Gastroesophageal sphincter (tissue), 4 donors: ENCODE measurements at places on chromosomes 6 and 20. TPM values are rescaled to one million over a fixed set of nuclear protein-coding genes. Genes with fewer than 3 reads are reported as not detected.

DNA sequence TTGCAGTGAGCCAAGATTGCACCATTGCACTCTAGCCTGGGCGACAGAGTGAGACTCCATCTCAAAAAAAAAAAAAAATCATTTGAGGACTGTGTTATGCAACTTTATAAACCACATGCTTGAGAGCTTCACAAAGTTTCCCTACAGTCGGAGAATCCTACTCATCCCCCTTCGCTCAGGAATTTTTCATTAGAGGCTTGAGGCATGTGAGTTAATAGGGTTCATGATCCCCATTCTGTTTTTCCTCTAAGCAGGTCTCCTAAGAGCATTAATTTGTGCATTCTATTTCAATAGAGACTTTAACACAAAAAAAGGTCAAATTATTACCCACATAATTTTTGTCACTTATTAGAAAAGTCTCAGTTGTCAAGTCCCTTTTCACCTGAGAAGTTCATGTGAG lies 103.7 kb upstream of the SOX4 start:
- no peak for ATAC-seq

DNA sequence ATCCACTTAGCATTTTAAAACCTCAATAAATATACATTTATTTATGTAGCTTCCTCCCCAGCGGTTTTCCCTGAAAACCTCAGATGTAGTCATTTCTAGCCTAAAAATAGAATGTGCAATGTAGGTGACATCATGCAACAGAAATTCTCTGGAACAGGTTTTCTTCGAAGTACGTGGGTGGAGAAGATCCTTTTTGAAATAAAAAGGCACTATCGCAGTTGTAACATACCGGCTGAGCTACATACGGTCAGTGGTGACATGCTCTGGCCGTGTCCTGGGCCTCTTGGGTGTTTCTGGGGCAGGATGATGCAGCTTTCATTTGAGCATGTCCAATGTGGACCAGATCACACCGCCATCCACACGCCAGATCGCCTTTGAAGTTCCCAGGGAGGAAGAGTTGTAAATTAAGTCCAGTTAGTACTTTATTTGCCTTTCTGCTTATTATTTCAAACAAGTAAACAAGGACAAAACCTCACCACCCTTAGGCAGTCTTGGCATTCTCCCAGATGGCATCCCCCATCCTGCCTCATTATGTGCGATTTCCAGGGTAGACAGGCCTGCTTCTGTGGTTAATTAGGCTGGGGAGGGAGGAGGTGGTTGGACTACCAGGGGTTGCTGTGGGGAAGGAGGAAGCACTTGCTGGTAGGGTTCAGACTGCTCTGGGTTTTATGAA lies 109.5 kb upstream of the CLDN20 start:
- peak; percentile 69 for ATAC-seq

GRCh38 chr6:161694995-161695394 lies 421.1 kb upstream of the AGPAT4 start:
- ATAC-seq = no peak

DNA sequence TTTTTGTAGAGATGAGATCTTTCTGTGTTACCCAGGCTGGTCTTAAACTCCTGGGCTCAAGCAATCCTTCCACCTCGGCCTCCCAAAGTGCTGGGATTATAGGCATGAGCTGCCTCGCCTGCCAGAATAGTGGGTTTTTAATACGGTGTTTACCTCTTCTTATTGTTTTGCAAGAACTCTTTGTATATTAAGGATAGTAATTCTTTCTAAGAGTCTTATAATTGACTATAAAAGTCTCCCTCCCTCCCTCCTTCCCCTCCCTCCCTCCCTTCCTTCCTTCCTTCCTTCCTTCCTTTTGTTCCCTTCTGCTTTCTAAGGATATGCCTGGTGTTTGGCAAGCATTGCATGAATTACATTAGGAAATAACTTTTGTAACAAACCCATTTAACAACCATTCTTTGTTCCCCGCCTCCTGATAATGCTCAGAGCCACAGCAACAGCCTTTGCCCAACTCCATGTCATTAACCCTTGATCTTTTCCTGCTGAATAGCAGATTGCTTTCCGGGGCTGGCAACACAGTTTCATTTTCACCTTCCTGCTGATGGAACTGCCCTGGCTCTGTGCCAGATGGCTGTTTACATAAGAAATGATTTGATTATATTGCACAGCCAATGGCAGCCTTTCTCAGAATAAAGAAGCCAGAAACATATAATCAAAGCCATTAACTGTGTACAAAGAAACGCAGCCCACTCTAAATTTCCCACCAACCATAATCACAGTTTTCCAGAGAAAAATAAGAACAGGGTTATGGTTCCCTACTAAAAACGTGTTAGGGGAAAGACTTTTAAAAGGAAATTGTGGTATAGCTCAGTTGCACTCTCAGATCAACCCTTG lies 143.7 kb upstream of the PTPN1 start:
- peak; percentile 62 for ATAC-seq

DNA sequence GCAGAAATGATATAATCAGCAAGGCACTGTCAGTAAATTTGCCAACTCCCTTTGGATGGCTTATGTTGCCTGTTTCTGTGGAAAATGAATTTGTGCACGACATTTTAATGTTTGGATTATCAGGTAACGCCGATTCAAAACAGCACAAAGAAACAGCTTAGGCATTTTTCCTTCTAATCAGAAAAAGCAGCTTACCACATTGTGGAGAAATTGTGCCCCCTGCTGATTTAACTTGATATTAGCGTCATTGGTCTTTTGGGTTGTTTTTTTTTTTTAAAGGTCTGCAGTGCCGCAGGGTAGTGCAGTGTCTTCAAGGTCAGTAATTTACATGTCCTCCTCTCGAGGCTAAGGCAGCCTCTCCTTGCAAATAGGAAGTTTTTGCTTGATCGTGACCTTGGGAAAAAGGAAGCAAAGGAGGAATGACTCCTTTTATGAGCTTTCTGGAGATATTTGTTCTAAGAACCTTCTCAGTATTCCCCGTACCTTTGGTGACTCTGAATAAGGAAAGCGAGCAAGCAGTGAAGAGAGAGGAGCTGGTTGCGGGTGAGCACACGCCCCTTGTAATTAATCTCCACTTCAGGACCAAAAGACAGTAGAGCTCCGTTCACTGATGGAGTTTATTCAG lies 79.1 kb downstream of the ELOVL4 start:
- no peak for ATAC-seq

- ATAC-seq = no peak
Observed at GRCh38 chr20:37786043-37786442, 92.2 kb downstream of the CTNNBL1 start.

The SLPI gene
- total RNA-seq = 47.6 TPM

The TTK gene
- total RNA-seq = 0.32 TPM
